CD4-positive, CD25-positive, alpha-beta regulatory T cell (primary cell): ENCODE measurements at places on chromosomes 2 and 18. TPM values are rescaled to one million over a fixed set of nuclear protein-coding genes. Genes with fewer than 3 reads are reported as not detected.

- no peaks in the 10 kb centered on the region for H3K4me1 ChIP-seq
- peaks cover 30% of the 10 kb centered on the region for H3K36me3 ChIP-seq
- DNase-seq = no peak
- no peak overlapping the region for H3K4me3 ChIP-seq
- H3K27me3 ChIP-seq = no peaks in the 10 kb centered on the region
Observed at GRCh38 chr2:73838889-73839534, 10.3 kb downstream of the STAMBP start.

DNA sequence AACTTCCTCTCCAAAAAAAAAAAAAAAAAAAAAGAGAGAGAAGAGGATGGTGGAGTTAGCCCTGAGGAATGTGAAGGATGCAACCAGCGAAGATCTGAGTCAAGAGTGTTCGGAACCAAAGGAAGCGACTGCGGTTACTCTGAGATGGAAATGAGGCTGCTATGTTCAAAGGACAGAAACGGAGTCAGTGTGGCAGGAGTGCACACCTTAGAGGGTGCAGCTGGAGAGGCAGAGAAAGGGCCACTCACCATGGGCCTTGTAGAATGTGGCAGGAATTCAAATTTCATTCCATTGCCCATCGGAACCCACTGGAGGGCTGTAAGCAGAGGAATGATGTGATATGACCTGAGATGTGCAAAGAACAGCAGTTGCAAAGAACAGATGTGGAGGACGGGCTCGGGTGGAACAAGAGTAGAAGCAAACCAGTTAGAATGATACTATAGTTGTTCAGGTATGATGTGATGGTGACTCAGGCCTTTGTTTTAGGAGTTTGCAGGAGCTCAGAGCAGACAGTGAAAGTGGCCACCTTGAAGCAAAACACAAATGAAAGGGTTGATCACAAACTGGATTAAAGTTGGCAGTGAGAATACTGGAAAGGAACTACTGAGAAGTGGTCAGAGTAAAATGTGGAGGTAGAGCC is 22.6 kb downstream of the ITGA6 start:
- DNase-seq = no peak
- no peaks in the 10 kb centered on the region for H3K27me3 ChIP-seq
- H3K4me3 ChIP-seq = no peak overlapping the region
- no peak overlapping the region for H3K27ac ChIP-seq
- H3K36me3 ChIP-seq = peaks cover 4% of the 10 kb centered on the region

GRCh38 chr2:235492850-235493344 is 946 bp upstream of the AGAP1 start:
- no peak overlapping the region for H3K27ac ChIP-seq
- H3K4me3 ChIP-seq = no peak overlapping the region
- no peaks in the 10 kb centered on the region for H3K36me3 ChIP-seq
- DNase-seq = no peak

- no peak for DNase-seq
- no peak overlapping the region for H3K27ac ChIP-seq
- H3K36me3 ChIP-seq = no peaks in the 10 kb centered on the region
- no peaks in the 10 kb centered on the region for H3K27me3 ChIP-seq
Observed at GRCh38 chr2:206984206-206984605, 44.9 kb downstream of the CPO start.

DNA sequence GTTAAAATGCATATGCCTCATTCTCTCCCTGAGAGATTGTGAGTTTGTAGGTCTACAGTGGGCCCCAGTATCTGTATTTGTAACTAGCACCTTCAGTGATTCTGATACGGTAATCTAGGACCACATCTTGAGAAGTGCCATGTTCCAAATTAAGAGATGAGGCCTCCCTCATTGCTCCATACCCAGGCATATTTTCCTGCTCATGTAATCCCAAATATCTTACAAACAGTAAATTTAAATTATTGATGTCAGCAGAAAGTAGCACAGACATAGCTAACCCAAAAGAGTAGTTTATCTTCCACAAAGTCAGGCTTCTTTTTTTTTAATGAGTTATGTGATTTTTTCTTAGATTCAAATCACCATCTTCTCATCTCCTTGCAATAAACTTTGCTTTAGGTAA is 263.8 kb downstream of the SETBP1 start:
- H3K4me3 ChIP-seq = no peak overlapping the region
- H3K36me3 ChIP-seq = no peaks in the 10 kb centered on the region
- H3K4me1 ChIP-seq = no peaks in the 10 kb centered on the region
- no peaks in the 10 kb centered on the region for H3K27me3 ChIP-seq
- no peak for DNase-seq
- no peak overlapping the region for H3K27ac ChIP-seq

GRCh38 chr2:206535260-206535986 is 92.1 kb downstream of the ADAM23 start:
- no peak for DNase-seq
- no peak overlapping the region for H3K27ac ChIP-seq
- no peaks in the 10 kb centered on the region for H3K27me3 ChIP-seq
- H3K4me1 ChIP-seq = no peaks in the 10 kb centered on the region

DNA sequence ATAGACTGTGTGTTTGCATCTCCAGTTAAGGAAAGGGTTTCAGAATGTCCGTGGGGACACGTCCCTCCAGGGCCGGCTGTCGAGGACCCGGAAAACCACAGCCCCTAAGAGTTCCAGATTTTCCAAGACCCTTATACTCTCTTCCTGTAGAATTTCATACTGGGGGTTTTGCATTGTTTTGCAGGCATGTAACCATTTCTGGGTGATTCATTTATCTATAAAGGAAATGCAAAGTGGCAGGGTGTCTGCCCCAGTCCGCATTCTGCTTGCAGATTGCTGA is 8.5 kb downstream of the SP9 start:
- H3K36me3 ChIP-seq = peaks cover 10% of the 10 kb centered on the region
- no peak overlapping the region for H3K27ac ChIP-seq
- H3K4me1 ChIP-seq = peaks cover 47% of the 10 kb centered on the region

GRCh38 chr18:30465096-30465495 is 577.4 kb downstream of the DSC3 start:
- no peaks in the 10 kb centered on the region for H3K27me3 ChIP-seq
- H3K4me1 ChIP-seq = no peaks in the 10 kb centered on the region
- H3K27ac ChIP-seq = no peak overlapping the region
- no peaks in the 10 kb centered on the region for H3K36me3 ChIP-seq

DNA sequence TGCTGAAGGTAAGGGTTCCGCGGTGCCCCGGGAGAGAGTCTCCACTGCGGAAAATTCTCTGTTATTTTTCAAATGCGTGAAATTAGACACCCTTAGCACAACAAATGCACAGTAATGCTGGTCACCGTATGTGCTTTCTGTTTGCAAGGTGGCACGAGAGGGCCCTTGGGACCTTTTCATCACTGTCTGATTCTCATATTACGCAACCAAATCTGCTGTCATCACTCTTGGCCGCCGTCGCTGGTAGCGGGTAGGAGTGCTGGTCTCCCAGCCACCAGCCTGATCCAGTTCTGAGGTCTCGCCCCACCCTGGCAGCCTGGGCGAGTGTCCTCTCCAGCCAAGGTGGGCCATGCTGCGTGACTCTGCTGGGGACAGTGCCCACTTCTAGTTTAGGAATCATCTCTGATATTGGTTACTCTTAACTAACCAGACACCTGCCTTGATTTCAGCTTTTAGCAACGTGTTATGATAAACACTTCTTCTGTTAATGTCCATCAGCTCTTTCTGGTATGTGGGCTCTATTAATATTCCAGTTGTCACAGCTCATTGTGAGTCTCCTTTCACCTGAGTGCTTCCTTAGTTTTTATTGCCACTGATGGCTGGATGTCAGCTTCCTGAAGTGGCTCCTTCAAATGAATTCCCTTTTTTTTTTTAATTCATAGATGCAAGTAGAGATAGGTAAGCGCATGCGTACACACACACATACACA is 199.4 kb downstream of the GBX2 start:
- no peak for DNase-seq
- H3K27ac ChIP-seq = no peak overlapping the region
- no peak overlapping the region for H3K4me3 ChIP-seq
- no peaks in the 10 kb centered on the region for H3K27me3 ChIP-seq

GRCh38 chr2:209416913-209417312 is 6.9 kb upstream of the MAP2 start:
- H3K4me3 ChIP-seq = no peak overlapping the region
- no peaks in the 10 kb centered on the region for H3K27me3 ChIP-seq
- DNase-seq = no peak
- H3K27ac ChIP-seq = no peak overlapping the region

- H3K27me3 ChIP-seq = no peaks in the 10 kb centered on the region
- DNase-seq = no peak
- peak overlapping the region; percentile 89 for H3K27ac ChIP-seq
- peaks cover 26% of the 10 kb centered on the region for H3K36me3 ChIP-seq
- peak overlapping the region; percentile 54 for H3K4me3 ChIP-seq
Observed at GRCh38 chr18:77061946-77062517, 70.6 kb downstream of the MBP start.

DNA sequence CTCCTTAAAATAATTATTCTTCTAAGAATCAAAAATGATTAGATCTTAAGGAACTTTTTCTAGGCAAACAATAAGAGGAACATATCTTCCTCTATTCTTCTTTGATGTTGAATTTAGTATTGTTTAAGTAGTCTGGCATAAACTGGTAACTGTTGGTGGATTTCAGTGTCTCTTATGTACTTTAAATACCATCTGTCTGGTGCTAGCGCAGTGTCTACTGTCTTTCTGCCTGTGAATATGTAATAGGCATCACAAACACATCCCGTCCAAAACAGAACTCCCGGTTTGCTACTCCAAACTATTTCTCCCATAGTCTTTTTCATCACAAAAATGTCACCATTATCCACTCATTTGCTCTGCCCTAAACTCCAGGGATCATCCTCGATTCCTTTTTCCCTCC is 281.7 kb downstream of the PHLPP1 start:
- no peaks in the 10 kb centered on the region for H3K4me1 ChIP-seq
- no peak overlapping the region for H3K4me3 ChIP-seq

GRCh38 chr18:76908277-76908676 is 85.9 kb downstream of the ZNF236 start:
- no peak overlapping the region for H3K27ac ChIP-seq
- H3K27me3 ChIP-seq = no peaks in the 10 kb centered on the region

DNA sequence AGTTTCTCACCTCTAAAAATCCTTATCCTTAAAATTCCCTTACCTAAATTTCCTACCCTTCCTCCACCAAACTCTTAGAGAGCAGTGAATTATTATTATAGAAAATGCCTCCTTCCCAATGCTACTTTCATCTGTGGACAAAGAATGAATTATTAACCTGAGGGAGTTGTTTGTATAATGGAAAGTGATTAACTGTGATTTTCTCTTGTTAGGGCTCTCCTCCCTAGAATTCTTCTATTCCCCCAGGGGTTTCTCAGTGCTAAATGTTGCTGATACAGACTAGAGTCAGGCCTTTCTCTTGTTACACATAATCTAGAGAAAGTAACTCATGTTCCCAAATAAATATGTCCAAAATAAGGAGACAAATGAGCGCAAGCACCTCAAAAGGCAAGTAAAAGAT is 23.3 kb downstream of the EPB41L5 start:
- DNase-seq = no peak
- H3K27ac ChIP-seq = no peak overlapping the region

Gene WIPF1
- 473 TPM for total RNA-seq

Gene EML6
- 0.59 TPM for total RNA-seq

Gene LIMS2
- total RNA-seq = 10.8 TPM

Gene SCN2A
- not detected for total RNA-seq

Gene DNAJC27
- total RNA-seq = 14.6 TPM
